Natural killer cell (primary cell): ENCODE measurements at places on chromosomes 6 and 20. TPM values are rescaled to one million over a fixed set of nuclear protein-coding genes. Genes with fewer than 3 reads are reported as not detected.

Gene FKBP1C
- total RNA-seq, result not detected

Gene PRL
- not detected for total RNA-seq

- no peak overlapping the region for H3K27ac ChIP-seq
- H3K27me3 ChIP-seq, result no peaks in the 10 kb centered on the region
- peaks cover 3% of the 10 kb centered on the region for H3K36me3 ChIP-seq
- H3K4me3 ChIP-seq, result no peak overlapping the region
Observed at GRCh38 chr6:5234874-5235273, 25.9 kb downstream of the LYRM4 start.

DNA sequence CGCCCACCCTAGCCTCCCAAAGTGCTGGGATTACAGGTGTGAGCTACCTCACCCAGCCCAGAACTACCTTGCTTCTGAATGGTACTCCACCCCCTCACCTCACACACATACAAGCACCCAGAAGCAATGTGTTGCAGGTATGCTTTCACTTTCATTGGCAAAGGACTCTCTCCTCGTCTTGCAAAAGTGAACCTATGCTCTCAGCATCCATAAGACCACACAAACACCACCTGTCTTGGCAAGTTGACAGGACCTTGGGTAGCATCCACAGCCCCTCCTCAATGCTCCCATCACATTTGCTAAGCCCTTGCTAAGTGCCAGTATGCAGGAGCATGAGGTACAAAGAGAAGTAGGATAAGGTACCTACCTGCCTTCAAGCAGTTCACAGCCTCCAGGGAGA is 3.7 kb downstream of the KIF13A start:
- no peaks in the 10 kb centered on the region for H3K36me3 ChIP-seq
- no peak overlapping the region for H3K4me3 ChIP-seq
- H3K27ac ChIP-seq, result no peak overlapping the region
- DNase-seq, result no peak
- no peaks in the 10 kb centered on the region for H3K27me3 ChIP-seq

Gene THEMIS
- 11.7 TPM for total RNA-seq

GRCh38 chr20:58168843-58169242 is 59.6 kb downstream of the ANKRD60 start:
- H3K4me1 ChIP-seq, result no peaks in the 10 kb centered on the region
- no peak overlapping the region for H3K27ac ChIP-seq
- no peak for DNase-seq
- no peaks in the 10 kb centered on the region for H3K36me3 ChIP-seq

- H3K36me3 ChIP-seq, result no peaks in the 10 kb centered on the region
- H3K27ac ChIP-seq, result no peak overlapping the region
- no peak for DNase-seq
- H3K27me3 ChIP-seq, result no peaks in the 10 kb centered on the region
- H3K4me1 ChIP-seq, result no peaks in the 10 kb centered on the region
Observed at GRCh38 chr6:71015392-71015791, 58.5 kb upstream of the B3GAT2 start.

- DNase-seq, result no peak
- H3K27ac ChIP-seq, result peak overlapping the region; percentile 5
- H3K4me1 ChIP-seq, result peaks cover 3% of the 10 kb centered on the region
- H3K4me3 ChIP-seq, result no peak overlapping the region
- H3K27me3 ChIP-seq, result no peaks in the 10 kb centered on the region
Observed at GRCh38 chr6:156699017-156699421, 78.2 kb upstream of the ARID1B start.

- H3K4me1 ChIP-seq, result peaks cover under 1% of the 10 kb centered on the region
- H3K36me3 ChIP-seq, result peaks cover 92% of the 10 kb centered on the region
- no peaks in the 10 kb centered on the region for H3K27me3 ChIP-seq
- no peak overlapping the region for H3K27ac ChIP-seq
Observed at GRCh38 chr20:48627737-48628128, 200.1 kb downstream of the PREX1 start.

DNA sequence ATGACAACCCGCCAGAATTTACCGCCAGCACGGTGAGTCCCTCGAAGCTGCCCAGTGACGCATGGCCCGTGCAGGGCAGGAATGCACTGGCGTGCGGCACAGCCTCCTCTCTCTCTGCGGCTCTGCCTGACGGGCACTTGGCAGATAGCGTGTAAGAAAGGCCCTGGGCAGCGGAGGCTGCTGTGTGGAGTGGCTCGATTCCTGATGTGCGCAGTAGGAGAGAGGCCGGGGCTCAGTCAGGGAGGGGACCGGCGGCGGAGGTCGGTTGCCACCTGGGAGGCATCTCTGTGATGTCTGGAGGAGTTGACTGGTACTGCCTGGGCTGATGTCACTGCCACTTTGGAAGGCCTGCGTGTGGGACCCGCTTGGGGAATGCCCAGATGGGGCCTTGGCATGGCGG is 170.7 kb downstream of the TAF4 start:
- no peaks in the 10 kb centered on the region for H3K36me3 ChIP-seq
- no peak for DNase-seq
- no peaks in the 10 kb centered on the region for H3K27me3 ChIP-seq
- no peak overlapping the region for H3K27ac ChIP-seq
- H3K4me1 ChIP-seq, result no peaks in the 10 kb centered on the region

GRCh38 chr20:44400970-44401769 is 45.7 kb downstream of the HNF4A start:
- no peak for DNase-seq
- no peaks in the 10 kb centered on the region for H3K36me3 ChIP-seq
- no peaks in the 10 kb centered on the region for H3K4me1 ChIP-seq
- H3K4me3 ChIP-seq, result no peak overlapping the region

GRCh38 chr20:23166563-23166962 is 80.4 kb upstream of the CD93 start:
- no peaks in the 10 kb centered on the region for H3K27me3 ChIP-seq
- H3K36me3 ChIP-seq, result no peaks in the 10 kb centered on the region
- no peak for DNase-seq
- no peak overlapping the region for H3K27ac ChIP-seq
- no peak overlapping the region for H3K4me3 ChIP-seq

DNA sequence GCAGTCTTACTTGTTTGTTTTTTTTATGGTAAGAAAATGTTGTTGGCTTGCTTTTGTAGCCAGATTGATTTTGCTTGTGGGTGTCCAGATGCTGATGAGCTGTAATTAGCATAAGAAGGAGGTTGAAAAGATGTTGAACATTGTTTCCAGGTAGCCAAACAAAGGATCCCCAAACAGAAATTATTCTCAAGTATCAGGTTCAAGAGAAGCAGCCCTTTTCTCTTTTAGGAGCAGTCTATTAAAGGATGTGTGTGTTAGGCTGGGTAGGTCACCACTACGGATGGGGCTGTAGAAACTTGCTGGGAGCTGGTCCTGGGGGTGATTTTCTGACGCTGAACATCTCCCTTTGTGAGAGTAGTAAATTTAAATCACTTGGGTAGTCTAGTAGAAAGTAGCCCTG is 86.9 kb upstream of the VSTM2L start:
- no peaks in the 10 kb centered on the region for H3K27me3 ChIP-seq
- peaks cover 5% of the 10 kb centered on the region for H3K36me3 ChIP-seq
- no peak overlapping the region for H3K4me3 ChIP-seq
- H3K4me1 ChIP-seq, result no peaks in the 10 kb centered on the region
- no peak for DNase-seq

DNA sequence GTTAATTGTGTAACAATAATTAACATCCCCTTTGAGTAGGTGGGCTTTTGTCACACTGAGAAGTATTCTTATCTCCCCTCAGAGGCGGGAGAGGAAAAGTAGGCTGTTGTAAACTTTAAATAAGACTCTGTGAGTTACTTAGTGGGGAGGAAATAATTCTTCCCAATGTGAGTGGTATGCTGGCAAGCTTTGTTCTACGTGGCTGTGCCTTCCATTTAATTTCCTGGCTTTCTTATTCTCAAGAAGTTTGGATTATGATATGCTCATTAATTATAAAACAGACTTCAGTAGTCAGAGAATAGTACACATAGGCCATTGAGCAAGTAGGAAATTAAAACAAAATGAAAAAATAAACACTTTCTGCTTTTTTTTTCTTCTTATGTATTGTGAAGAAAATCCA is 19.1 kb downstream of the ADGRB3 start:
- no peak for DNase-seq
- H3K36me3 ChIP-seq, result no peaks in the 10 kb centered on the region
- H3K4me3 ChIP-seq, result no peak overlapping the region
- H3K4me1 ChIP-seq, result no peaks in the 10 kb centered on the region

Gene EPM2A
- 6.7 TPM for total RNA-seq

DNA sequence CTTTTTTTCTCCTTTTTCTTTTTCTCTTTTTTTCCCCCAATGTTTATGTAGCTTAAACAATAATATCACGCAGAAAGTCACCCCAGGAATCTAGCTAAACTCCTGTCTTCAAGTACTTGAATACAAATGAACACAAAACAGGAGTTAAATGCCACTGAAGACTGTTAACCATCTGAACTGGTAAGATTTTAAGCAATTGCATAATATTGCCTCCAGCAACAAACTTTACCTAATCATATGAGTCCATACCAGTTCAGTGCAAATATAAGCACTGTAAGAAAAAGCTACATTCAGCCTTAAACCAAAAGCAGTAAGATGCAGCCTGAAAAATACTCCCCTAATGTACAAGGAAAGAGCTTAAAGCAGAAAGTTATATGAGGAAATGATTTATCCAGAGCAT is 173.9 kb upstream of the TFAP2D start:
- H3K4me3 ChIP-seq, result no peak overlapping the region
- no peaks in the 10 kb centered on the region for H3K36me3 ChIP-seq
- DNase-seq, result no peak
- no peaks in the 10 kb centered on the region for H3K27me3 ChIP-seq

DNA sequence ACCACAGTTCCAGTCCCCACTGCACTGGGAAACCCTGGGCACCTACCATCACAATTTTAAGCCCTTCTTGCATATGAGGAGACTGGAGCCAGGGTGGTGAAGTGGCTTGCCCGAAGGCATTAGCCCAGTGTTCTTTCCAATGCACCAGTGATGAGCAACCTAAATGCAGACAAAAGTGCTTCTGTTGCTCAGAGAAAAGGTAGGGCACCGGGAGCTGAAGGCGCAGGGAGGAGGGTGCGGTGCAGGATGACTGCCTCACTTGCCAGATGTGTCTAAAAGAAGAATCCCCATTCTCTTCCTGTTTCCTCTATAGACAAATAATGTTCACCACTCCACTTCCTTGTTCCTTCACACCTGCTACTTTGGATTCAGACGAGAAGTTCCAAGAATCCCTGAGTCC is 86.5 kb downstream of the QRSL1 start:
- DNase-seq, result no peak
- no peaks in the 10 kb centered on the region for H3K27me3 ChIP-seq
- H3K36me3 ChIP-seq, result no peaks in the 10 kb centered on the region
- H3K4me3 ChIP-seq, result no peak overlapping the region
- no peak overlapping the region for H3K27ac ChIP-seq

GRCh38 chr20:2086177-2086979 is 15.2 kb upstream of the STK35 start:
- no peak for DNase-seq
- H3K27me3 ChIP-seq, result peaks cover 4% of the 10 kb centered on the region
- H3K4me3 ChIP-seq, result no peak overlapping the region
- H3K27ac ChIP-seq, result no peak overlapping the region
- H3K4me1 ChIP-seq, result no peaks in the 10 kb centered on the region

Gene CTAGE9
- not detected for total RNA-seq

GRCh38 chr20:21499641-21500040 is 14.2 kb downstream of the NKX2-2 start:
- H3K4me3 ChIP-seq, result no peak overlapping the region
- H3K4me1 ChIP-seq, result no peaks in the 10 kb centered on the region
- no peak overlapping the region for H3K27ac ChIP-seq
- no peaks in the 10 kb centered on the region for H3K36me3 ChIP-seq
